ENCODE measurements at places on chromosomes 2 and 18.

- no peak for DNase-seq
Measured at GRCh38 chr2:28486526-28486925, 9.3 kb upstream of the PLB1 start.

DNA sequence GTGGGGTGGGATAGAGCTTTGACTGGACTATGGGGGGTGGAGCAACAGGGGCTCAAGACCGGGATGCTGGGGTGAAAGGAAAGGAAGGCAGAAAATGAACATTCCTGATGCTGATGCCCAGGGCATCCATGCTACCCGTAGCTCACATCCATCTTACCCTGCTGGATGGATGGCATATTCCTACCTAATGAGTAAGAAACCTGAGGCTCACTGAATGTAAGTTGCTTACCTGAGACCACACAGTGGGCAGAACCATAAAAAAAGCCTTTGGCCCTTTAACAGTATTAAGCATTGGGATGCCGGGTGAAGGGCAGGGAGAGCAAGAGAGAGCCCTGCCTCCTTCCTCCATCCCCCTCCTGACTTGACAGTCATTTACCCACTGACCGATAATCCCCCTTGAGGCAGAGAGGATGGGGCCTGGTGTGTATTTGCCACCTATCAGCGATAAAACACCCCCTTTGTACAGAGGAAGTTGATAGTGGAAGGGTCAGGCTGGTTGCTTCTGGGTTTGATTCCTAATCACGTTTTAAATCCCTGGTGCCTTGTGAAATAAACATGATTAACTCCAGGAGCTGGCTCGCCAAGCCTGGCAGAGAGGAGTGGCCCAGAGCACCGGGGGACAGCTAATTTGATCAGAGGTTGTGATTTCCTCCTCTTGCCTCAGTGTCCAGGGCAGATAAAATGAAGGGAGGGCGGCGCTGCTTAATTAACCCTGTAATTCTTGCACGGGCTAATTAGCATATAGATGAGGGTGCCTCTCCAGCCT is 105.9 kb upstream of the HS6ST1 start:
- DNase-seq: no peak

- no peak for DNase-seq
Measured at GRCh38 chr2:113219889-113220641, 46.3 kb downstream of the PSD4 start.

GRCh38 chr18:50190236-50190635 is 4.7 kb downstream of the MYO5B start:
- DNase-seq: no peak

DNA sequence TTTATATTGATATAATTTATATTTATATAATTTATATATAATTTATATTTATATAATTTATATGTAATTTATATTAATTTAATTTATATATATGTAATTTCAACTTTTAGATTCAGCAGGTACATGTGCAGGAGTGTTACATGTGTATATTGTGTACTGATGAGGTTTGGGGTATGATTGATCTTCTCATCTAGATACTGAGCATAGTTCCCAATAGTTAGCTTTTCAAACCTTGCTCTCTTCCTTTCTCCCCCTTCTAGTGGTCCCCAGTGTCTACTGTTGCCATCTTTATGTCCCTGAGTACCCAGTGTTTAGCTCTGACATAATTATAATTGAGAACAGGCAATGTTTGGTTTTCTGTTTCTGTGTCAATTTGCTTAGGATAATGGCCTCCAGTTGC is 1335.3 kb upstream of the CDH2 start:
- no peak for DNase-seq

GRCh38 chr2:207188626-207189419 is 23.1 kb upstream of the KLF7 start:
- DNase-seq: no peak

GRCh38 chr2:24919037-24919505 is 966 bp downstream of the ADCY3 start:
- DNase-seq: no peak

- no peak for DNase-seq
Measured at GRCh38 chr2:47653036-47653435, 129.9 kb upstream of the MSH6 start.

DNA sequence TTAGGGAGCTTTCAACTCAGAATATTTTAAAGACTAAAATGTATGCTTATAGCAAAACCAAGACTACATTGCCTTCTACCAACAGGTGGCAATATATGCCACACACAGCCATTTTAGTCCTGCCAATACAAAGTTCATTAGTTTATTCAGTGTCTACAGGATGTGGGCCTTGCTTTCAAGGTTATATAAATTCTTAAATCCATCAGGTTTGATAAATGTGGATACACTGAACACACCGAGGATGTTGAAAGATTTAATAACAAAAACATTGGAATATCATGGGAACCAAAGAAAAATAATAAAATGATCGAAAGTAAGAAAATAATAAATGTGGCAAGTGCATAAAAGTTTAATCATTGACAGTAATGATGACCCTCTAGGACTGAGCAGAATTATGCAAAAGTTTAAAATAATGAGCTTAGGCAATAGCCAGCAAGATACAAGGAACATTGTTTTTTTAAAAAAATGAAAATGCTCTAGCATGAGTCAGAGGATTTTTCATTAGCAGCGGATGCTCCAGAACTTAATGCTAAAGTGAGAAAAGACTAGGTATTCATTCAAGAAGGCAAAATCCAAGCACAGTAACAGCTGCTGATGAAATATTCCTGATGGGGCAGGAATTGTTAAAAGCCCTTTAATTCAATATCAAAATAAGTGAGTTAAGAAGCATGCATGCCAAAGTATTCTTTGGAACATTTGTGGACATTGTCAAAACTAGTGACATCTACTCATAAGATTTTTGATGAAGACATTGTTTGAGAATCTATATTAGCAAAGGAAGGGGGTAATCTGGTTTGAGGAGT is 14.2 kb downstream of the SCN9A start:
- DNase-seq: no peak

GRCh38 chr2:187421519-187421918 is 26.5 kb downstream of the CALCRL start:
- no peak for DNase-seq

DNA sequence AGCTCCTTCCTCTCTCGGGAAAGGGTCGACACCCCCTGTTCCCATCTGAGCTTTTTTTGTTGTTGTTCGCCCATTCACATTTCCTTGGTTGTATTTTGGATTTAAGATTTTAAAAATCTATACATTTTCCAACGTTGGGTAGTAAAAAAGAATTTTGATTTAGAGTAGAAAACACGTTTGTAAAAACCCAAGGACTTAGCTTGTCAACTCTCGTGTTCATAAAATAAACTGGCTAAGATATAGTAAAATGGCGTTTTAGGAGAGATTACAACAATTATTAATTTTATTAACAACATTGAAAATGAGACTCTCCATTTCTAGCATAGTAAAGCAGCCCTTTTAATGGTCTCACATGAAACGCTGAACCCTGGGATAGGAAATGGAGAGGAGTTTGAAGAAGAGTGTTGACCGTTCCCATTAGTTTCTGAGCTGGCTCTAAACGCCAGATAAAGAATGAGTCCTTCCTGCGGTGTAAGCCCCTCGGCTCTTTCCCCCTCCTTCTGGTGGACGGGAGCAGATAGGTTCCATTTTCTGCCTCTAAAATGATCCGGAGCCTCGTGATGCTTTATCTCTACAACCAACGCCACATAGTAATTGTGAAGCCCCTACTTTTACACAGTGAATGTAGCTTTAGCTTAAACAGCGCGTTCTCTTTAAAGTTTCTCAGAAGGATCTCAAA is 24.0 kb upstream of the ZNF516 start:
- DNase-seq: no peak

DNA sequence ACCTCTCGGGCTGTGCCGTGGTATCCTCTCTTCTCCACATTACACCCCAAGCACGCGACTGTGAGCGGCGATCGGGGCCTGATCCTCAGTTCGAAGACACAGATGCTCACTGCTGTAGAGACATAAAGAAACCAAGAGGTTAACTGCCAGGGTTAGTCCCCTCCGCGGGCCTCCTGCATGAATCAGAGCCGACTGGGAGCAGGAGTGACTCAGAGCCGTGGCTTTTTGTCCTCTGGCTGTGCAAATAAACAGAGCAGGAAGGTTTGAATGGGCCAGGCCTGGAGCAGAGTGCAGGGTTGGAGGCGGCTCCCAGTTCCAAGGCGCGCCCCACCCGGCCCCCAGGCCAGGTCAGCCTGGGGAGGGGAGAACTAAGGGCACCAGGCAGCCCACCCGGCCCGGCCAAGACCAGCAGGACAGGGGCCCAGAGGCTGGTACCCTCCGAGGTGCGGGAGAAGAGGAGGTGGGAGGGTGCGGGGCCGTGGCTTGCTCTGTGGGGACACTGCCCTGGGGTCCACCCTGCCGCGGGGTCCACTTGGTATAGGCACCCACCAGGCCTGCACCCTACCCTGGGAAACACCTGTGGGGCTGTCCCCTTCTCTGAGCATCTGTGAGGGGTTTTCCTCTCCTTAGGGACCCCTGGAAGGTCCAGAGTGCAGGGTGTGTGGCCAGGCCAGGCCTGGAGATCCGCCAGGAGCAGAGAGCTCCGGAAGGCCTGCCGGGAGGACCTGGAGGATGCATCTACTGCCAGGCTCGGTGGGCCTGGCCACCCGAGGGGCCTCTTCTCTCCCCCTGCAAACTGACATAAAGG is 16.5 kb downstream of the TWIST2 start:
- DNase-seq: no peak

GRCh38 chr2:13676269-13676668 is 956.2 kb upstream of the LRATD1 start:
- DNase-seq: no peak

- DNase-seq: no peak
Measured at GRCh38 chr18:44821924-44822323, 141.2 kb downstream of the SETBP1 start.

DNA sequence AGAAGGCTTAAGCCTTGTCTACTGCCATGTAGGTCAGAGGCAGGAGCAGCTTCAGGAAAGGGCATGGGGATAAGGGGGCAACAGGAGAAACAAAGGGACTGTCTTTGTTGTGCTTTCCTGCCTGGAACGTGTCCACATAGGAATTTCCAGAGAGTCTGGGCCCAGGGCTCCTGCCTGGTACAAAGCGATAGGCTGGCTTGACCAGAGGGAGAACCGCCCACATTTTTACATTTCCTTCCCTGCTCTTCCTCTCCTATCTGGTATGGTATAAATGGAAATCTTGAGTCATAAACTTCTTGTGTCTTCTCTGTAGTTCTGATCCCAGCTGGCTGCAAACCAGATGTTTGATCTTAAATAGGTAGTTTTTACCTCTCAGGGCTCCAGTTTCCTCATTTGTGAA is 414.8 kb downstream of the HRH4 start:
- no peak for DNase-seq

- DNase-seq: no peak
Measured at GRCh38 chr2:59900728-59901452, 652.6 kb downstream of the BCL11A start.

GRCh38 chr2:176679061-176679669 is 409.9 kb downstream of the MTX2 start:
- no peak for DNase-seq

DNA sequence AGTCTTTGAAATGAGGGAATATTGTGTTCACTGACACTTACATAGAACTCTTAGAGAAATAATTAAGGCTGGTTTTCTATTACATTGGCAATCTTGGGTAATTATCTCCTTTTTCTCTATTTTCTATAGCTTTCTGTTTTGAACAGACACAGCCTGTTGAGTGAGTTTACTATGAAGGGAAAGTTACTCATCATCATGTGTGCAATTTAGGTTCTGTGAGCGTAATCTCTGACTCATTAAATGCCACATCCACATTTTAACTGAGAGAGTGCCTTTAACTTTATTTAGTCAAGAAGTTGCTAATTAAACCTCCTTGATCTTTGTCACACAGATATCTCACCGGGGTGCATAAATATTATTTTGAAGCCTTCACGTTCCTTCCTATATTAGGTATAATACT is 174.0 kb upstream of the SLC8A1 start:
- DNase-seq: no peak

- no peak for DNase-seq
Measured at GRCh38 chr2:177872286-177872685, 200.3 kb downstream of the PDE11A start.

DNA sequence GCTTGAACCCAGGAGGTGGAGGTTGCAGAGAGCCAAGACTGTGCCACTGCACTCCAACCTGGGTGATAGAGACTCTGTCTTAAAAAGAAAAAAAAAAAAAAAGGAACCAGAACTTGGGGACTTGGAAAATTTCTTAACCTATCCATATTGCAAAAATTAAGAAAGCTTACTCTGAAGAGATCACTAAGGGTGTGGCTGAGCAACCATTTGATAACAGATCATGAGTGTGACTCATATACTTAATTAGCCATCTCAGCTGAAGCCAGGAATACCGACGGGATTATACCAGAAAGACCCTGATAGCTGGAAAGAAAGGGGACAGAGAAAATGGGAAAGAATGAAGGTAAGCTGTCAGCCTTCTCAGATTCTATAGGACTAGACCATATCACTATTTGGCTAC is 7.1 kb upstream of the ADD2 start:
- DNase-seq: no peak

DNA sequence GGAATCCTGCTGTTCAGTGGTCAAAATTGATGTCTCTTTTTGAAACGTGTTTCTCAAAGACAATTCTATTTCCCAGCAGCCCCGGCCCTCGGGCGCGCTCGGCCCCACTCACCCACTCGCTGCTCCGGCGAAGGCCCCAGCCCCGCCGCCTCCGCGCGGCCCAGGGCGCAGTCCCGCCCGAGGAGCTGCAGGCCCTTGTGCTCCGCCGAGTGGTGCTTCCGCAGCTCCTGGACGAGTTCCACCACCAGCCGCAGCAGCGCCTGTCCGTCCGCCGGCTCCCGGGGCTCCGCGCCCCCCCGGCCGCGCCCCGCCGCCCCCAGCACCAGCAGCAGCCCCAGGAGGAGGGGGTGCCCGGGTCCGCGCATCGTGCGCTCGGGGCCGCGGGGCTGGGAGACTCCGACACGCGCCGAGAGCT is 413 bp downstream of the ALKAL2 start:
- DNase-seq: no peak

DNA sequence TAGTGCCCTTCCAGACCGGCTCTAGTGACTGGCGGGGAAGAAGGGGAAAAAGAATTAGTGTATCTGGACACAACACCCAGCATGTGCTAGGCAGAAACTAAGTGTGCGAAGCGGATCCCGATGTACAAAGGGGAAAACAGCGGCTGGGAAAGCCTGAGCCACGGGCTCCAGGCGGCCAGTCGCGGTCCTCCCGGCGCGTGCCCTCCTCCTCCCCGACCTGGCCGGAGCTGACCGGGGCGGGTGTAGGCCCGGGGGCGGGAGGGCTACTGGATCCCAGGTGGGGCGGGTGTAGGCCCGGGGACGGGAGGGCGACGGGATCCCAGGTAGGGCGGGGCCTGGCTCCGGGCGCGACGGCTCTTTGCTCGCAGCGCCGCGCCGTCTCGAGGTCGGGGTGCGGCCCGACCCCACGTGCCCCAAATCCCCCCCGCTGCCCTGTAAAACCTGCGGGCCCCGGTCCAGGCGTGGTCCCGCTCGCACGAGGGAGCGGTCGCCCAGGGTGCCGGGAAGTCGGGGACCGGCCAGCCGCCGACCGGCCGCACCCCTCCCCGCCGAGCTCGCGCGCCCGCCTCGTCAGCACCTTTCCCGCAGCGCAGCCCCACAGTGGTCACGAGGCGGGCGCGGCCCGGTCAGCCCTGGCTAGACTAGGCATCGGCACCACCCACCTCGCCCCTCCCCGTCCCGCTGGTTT is 48.8 kb downstream of the C2orf42 start:
- peak; percentile 70 for DNase-seq

GRCh38 chr2:119011162-119011909 is 69.3 kb downstream of the MARCO start:
- no peak for DNase-seq

GRCh38 chr2:127283275-127283674 is 10.7 kb downstream of the ERCC3 start:
- no peak for DNase-seq

Data from activated CD4-positive, CD25-positive, alpha-beta regulatory T cell (primary cell).